ENCODE measurements at places on chromosomes 6 and 20.

DNA sequence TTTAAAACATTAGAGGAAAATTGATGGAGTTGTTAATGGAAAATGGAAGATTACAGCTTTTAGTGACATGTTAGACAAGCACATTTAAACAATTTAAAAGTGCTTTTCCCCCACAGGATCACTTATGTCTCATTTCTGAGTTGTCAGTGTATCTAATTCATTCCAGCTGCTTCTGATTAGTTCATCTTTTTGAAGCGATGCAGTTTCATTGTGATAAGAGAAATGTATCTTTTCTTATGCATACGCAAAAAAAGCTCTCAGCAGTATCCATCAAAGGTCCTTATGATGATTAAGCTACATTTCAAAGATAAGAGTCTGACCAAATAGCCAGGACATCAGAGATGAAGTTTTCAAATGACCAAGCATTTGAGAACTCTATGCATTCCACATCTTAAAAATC lies 572.6 kb upstream of the SYNCRIP start:
- no peak for DNase-seq

- DNase-seq = peak; percentile 62
Observed at GRCh38 chr6:42960243-42961019, at the start of gene GNMT. Gene GNMT, plus strand, starts transcription at chr6:42960754. Its CDS starts 14 bp downstream, at chr6:42960768.

GRCh38 chr6:133983099-133983939 lies 30.3 kb downstream of the TBPL1 start:
- DNase-seq = peak; percentile 36

DNA sequence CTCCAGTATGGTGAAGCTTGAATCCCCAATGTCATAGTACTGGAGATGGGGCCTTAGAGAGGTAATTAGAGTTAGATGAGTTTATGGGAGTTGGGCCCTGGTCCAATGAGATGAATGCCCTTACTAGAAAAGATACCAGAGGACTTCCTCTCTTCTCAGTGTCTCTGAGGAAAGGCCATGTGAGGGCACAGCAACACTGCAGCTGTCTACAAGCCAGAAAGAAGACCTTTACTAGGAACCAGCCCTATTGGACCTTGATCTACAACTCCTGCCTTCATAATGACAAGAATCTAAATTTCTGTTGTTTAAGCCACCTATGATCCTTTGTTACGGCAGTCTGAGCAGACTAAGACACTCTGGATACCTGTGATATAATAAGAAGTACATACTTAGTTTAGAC lies 31.4 kb upstream of the AKAP7 start:
- DNase-seq = no peak

GRCh38 chr6:996271-996852 lies 303.4 kb upstream of the EXOC2 start:
- DNase-seq = no peak

DNA sequence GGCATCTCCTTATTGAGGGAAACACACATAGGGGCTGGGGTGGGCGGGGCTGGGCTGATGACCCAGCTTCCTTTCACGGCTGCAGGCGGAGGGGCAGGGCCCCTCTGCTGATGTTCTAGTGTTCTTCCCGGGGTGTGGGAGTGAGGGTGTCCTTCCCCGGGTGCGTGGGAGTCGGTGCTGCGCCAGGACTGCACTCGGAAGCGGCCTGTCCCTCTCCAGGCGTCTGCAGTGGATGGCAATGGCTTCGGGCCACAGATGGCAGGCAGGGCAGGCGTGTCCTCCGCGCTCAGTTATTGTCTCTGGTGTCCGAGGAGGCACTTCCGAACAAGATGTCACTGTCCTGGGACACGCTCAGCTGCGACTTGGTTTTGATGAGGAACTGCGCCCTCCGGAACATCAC lies 19.2 kb downstream of the KCNG1 start:
- no peak for DNase-seq

DNA sequence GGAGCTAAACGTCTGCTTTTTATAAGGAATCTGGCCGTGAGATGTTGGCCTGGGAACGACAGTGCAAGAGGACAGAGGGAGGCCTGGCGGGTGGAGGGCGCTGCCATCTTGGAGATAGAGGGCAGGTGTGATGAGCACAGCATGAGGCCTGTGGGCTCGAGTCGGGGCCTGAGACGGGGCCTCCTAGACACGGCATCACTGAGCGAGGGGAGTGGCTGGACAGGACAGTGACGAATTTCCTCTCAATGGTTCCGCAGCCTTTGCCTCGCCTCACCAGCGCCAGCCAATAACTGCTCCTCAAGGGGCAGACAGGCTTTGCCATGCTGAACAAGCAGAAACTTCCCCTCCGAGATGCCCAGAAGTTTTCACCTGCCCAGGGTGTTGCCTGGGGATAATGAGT lies 376.7 kb downstream of the THBS2 start:
- DNase-seq = no peak

DNA sequence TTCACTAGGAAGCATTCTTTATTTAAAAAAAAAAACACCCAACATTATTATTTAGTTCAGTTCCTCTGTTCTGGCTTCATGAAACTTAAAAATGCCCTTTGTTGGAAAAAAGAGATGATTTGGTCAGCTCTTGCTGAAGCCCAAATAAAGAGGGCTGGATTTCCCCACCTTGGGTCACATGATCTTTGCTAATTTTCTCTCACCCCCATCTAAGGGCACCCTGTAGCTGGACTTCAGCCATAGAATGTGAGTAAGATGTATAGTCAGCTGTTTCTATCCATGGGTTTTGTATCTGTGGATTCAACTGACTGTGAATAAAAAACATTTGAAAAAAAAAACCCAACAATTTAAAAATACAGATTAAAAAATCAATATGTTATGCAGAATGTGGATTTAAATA lies 213.9 kb upstream of the SULF2 start:
- no peak for DNase-seq

GRCh38 chr6:166408936-166409755 lies 26.4 kb upstream of the MPC1 start:
- no peak for DNase-seq

GRCh38 chr6:64996301-64996700 lies 710.7 kb downstream of the EYS start:
- no peak for DNase-seq

DNA sequence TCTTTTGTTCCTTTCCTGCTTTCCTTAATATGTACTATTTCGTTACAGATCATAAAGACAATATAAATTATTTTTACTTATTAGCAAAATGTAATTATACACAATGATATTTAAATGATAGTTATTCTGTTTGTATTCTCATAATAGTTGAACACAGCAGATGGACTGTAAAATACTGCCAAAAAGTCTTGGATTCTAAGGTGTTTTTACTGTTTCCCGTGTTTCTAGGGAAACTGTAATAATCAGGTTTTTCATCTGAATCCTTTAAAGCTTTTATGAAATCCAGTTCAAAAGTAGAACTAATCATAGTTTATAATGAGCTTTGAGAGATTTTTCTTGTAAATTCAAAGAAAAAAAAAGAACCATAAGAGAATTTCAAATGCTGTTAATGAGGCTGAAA lies 148.4 kb downstream of the GRIK2 start:
- no peak for DNase-seq

- no peak for DNase-seq
Observed at GRCh38 chr6:45757443-45758130, 258.1 kb downstream of the CLIC5 start.

DNA sequence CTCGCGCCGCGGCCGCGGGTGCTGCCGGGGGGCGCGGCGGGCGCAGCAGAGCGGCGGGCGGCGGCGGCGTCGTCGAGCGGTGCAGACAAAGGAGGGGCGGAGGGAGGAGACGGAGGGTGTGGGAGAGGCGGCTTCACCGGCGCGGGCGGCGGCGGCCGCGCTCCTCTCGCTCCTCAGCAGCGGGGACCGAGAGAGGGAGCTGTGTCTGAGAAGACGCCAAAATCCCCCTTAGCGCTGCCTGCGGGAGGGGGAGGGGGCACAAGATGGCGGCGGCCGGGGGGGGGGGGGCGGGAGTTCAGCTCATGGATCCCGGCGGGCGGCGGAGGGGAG lies 296 bp downstream of the ADNP start:
- DNase-seq = peak; percentile 73

DNA sequence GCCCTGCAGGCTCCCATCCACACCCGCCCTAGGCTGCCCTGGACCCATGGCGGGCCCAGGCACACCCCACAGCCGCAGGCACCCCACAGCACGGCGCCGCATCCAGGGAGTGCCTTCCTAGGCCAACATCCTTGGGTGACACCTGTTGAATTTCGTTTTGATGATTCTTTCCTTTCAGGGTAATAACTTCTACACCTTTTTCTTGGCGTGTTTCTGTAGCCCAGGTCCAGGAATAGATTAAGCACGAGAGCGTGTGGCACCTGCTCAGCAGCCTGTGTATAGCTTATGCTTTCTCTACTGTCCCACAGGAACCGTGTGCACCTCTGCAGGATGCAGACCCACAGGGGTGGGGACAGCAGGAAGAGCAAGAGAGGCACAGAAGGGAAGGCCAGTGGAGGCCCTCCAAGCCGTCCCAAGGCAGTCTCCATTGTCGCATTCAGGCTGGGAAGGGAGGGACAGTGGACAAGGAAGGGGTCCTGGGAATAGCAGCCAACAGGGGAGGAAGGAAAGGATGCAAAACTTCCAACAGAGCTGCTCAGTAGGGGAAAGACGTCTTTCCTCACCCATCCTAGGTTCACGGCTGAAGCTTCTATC lies 118.1 kb upstream of the AFDN start:
- DNase-seq = no peak

DNA sequence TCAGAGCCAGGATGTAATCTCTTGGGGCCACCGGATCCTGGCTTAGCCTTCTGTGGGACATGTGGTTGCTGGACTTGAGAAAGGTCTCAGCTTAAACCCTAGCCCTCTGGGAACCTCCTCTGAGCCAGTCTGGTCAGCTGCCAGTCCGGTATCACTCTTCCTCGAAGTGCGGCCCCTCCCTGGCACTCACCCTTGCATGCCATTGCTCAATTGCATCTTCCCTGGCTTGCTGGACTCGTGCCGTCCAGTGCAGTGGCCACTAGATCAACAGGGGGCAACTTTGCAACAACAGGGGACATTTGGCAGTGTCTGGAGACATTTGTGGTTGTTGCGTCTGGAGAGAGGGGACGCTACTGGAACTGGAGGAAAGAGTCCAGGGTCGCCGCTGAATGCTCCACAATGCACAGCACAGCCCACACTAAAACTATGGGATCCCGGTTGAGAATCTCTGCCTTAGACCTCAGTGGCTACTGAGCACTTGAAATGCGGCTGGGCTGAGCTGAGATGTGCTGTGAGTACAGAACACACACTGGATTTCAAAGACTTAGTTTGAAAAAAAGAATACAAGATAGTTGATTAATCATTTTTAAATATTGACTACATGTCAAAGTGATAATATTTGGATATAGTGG lies 152.1 kb downstream of the TFAP2C start:
- no peak for DNase-seq

DNA sequence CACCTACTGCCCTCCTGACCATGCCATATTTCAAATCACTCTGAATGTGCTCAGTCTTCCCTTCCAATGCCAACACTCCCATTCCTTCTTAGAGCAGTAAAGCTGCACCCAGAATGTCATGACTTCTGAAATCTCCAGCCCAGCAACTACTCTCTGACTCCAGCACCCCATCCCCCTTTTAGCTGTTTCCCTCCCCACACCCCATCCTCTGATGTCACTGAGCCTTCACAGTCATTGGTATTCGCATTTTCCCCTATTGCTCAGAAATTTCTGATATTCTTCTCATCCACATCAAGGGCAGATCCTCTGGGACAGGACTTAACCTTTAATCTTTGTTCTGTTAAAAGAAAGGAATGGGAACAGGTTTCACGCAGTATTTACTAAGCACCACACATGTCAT lies 67.1 kb upstream of the SLC4A11 start:
- no peak for DNase-seq

DNA sequence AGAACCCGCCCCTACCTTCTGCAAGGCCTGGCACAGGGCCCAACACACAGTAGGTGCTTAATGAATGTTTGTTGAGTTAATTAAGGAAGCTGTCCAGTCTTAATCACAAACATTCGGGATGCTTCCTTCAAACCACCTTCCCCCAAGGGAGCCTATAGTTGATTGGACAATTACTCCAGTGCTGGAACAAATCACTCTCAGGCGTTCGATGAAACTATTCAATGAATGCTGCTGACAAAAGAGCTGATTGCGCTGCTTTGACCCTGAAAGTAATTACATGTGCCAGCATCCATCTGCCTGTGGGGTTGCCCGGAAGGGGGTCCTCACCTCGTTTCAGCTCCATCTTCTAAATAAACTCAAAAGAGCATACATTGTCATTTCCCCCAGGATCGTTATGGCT lies 112.0 kb upstream of the SRSF6 start:
- DNase-seq = no peak

GRCh38 chr6:136083540-136083939 lies 166.6 kb downstream of the MTFR2 start:
- DNase-seq = no peak

DNA sequence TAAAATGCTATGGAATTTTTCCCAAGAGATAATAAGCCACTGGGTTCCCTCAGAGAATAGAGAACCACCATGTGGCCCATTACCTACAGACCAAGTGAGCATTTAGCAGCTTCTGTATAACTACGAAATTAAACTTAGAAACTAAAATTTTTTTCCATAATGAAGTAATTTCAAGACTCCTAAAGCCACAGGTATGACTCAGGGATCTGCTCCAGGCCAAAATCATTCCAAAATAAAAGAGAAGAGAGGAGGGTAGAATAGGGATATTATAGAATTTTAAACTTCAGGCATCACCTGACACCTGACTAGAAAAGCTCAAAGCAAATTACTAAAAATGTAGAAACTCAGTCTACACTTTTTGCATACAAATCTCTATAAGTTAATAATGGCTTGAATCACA lies 108.9 kb upstream of the DST start:
- no peak for DNase-seq

GRCh38 chr6:133326584-133326983 lies 85.4 kb downstream of the EYA4 start:
- DNase-seq = no peak

GRCh38 chr20:25408170-25408547 lies 686 bp downstream of the GINS1 start:
- DNase-seq = no peak

DNA sequence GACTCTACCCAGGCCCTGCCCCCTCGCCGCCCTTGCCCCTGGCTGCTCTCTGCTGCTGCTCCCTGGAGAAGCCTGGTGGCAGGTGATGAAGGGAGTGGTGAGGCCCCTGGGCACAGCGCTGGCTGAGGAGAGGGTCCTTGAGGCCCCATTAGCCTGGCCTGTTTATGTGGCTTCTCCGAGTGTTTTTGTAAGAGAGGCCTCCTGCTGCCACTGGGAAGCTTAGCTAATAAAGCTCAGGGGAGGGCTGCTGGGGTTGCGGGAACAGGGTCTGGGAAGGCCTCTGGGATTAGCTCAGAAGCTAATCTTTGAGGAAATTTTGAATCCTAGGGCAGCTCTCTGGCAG lies 15.5 kb downstream of the EBF4 start:
- DNase-seq = no peak

DNA sequence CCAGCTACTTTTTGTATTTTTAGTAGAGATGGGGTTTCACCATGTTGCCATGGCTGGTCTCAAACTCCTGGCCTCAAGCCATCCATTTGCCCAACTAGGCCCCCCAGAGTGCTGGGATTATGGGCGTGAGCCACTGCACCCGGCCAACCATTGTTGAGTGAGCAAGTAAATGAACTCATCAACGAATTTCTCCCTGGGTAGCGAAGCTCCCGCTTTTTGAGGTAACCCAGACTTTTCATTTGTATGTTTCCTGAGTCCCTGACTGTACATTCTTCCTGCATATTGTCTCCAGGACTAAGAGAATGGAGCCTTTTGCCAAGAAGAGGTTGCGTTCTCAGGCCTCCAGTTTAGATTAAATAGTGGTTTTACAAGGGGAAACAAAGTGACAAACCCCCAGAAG lies 36.4 kb downstream of the RIPOR3 start:
- DNase-seq = no peak

- no peak for DNase-seq
Observed at GRCh38 chr6:34015586-34015985, 130.3 kb downstream of the GRM4 start.
